Activated T-cell treated with anti-CD3 and anti-CD28 coated beads, Interleukin-2, amount 50 U/mL, for 24 hours (primary cell): ENCODE measurements at places on chromosomes 1 and 21.

- DNase-seq: no peak
Observed at GRCh38 chr1:65206836-65207235, 58.8 kb downstream of the AK4 start.

DNA sequence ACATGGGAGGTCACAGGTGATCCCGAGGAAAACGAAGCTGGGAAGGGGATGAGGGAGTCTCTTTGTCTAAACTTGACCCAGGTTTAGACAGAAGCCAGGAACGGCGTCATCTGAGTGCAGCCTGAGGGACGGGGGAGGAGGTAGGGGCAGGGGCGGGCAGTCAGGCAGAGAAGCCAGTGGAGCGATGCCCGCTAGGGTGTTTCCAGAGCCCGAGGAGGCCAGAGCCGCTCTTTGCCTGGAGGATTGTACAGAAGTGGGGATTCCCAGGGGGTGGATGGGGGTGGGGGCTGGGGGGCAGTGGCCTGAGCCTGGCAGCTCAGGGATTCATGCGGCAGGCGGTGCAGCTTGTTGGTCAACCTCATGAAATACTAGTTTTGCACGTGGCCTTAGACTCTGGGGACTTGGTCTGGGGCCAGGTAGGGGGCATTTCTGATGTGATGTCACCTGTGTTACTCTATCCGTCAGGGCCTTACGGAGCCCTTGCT is 58.4 kb downstream of the VPS26C start:
- no peak for DNase-seq

GRCh38 chr1:102833151-102833550 is 275.2 kb downstream of the COL11A1 start:
- DNase-seq: no peak

DNA sequence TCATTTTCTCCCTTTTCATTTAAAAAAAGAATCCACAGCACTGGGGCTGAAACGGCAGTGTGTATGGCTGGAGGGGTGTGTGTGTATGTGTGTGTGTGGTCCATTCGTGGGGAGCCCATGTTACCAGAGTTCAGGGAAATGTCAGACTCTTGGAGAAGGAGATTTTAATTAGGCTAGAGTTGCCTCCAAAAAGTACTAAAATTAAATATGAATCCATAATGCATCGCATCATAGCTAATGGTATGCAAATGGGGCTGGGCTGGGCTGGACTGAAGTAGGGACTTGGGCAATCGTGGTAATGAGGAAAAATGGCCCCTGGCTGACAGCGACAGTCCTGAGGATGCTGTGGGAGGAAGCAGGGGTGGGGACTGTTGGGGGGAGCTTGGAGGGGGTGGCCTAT is 24.8 kb downstream of the GRIK3 start:
- no peak for DNase-seq

- DNase-seq: no peak
Observed at GRCh38 chr1:175462301-175463017, 269.9 kb upstream of the KIAA0040 start.

DNA sequence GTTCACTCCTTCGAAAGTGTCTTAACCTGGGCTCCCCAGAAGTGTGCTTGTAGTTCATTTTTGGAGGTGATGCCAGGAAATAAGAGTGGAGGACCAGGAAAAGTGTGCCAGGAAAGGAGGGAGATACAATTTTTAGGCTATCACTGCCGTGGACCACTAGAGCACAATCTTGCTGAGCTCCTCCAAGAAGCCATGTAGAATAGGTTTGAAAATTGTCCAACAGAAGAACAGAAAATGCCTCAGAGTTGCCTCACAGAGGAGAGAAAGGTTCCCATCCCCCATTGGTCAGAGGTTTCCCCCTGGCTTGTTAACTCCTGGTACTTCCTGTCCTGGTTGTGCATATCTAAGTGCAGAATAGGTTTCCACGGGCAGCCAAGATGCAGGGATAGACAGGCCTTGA is 41.6 kb downstream of the CATSPERE start:
- DNase-seq: no peak

DNA sequence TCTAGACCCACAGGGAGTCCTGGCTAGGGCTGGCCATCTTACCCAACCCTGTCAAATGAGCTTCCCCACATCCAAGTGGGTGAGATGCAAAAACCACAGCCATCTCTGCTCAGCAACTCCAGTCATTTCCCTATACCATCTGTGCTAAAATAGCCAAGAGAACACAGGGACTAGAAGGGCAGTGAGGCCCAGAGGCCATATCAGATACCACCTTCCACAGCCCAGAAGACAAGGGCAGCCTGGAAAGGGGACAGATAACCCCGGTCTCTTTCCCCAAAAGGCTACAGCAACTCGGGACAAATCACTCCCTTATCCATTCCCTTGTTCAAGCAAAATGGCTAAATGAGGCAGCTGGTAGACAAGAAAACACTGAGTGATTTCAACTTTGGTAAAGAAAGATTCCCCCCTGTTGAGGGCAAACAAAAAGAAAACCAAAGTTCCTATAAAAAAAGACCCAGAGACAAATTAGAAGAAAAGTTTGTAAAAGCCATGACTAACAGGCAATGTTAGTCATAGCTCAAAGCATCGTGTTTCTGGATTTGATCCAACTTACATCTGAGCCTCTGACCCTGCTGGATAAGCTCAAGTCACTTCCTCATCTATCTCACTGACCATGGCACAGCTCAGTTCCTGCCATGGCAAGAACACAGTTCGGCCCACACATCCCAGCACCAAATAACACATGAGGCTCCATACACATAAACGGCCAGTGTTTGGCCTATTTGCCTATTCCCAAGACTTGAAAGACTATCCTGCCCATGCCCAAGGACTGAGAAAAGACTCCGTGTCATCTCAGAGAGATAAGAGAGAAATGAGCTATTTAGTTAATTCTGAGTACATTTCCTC is 3.1 kb downstream of the LAMB3 start:
- DNase-seq: no peak

DNA sequence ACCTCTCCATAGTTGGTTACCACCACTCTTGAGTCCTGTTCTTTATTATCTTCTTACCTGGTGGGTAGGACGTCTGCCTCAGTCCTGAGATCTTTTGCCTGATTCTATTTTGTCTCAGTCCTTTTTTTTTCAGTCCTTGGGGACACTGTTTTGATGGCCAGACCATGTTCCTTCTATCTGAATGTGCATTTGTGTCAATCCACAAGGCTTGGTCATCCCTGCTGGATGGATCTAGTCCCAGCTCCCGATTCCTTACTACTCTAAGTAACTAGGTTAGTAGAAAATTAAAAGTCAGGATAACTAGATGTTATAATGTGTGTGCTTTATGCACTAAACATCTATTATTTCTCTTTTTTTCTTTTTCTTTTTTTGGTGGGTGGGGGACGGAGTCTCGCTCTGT is 28.1 kb upstream of the AK4 start:
- no peak for DNase-seq

DNA sequence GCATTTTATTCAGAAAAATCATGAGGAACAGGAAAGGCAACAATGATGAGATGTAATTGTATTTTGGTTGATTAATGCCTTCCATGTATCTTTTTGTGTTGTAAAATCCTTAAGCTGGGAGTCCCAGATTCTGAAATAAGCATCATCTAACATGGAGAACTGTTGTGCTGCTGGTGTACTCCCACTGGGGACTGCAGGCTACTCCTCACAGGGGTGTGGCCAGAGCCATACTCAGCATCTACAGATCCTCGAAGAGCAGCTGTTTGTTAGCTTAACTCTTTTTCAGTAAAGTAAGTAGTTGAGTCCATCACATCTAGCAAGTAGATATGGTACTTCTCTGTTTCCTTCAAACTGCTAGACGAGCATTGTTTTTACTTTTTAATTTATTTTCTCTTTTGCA is 358.0 kb downstream of the BRINP3 start:
- DNase-seq: no peak

GRCh38 chr1:170537798-170538503 is 6.0 kb downstream of the GORAB start:
- no peak for DNase-seq

DNA sequence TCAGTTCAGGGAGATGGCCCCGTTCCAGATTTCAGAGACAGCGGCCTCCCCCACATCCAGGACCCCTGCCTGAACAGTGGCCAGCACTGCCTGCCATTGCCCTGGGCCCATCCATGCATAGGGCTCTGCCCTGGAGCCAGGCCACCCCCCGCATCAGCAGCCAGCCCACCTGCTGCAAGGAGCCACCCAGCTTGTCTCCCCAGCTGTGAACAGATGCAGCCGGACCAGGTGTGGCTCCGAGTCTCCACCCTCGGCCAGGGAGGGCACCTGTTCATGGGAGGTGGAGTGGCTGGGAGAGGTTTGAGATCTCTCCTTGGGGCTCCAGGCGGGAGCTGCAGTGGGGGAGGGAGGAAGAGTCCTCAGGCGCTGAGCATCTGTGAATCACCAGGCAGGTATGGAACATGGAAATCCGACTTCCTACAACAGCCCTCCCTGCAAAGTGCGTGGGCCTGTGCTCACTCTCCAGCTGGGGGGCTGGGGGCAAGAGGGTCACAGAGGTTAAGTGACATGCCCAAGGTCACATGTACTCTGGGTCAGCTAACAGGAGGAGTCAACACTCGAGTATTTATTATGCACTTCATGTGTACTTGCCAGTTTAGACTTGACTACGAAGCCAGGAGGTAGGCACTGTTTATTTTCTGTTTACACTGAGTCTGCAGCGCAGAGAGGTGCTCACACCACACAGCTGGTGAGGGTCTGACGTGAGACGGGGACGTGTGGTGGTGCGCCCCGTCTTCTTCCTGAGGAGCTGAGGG is 4.8 kb upstream of the HES5 start:
- DNase-seq: no peak

- DNase-seq: no peak
Observed at GRCh38 chr1:56321150-56321490, 258.2 kb downstream of the PLPP3 start.

DNA sequence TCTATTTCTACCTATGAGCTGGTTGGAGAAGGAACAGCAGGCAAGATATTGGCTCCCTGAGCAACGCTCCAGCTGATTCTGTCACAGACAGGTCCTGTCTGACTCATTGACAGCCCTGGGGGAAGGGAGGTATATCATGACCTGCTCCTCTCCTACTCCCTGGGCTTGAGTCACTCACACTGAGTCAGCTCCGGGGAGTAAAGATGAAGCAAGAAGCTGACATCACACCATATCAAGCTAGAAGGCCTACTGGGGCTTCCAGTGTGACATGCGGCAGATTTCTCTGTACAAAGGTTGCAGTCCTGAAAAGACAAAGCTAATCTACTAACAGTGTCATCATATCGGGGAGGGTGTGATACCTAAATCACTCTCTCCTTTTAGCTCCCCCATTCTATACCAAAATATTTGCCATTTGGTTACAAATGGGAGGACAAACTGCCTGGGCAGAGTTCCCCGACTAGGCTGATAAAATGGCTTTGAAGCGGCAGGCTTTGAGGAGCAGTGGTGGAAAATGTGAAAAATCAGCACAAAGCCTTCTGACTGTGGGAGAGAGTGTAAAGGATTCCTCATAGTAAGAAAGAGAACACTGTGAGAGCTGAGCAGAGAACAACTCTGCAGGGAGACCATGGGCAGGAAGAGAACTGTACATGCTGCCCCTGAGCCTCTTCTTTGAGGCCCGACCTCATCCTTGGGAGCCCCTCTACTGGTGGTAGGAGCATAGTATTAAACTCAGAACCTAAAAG is 15.5 kb downstream of the PI4KB start:
- DNase-seq: peak; percentile 77

- no peak for DNase-seq
Observed at GRCh38 chr1:160260406-160261382, 1.7 kb downstream of the DCAF8 start.

DNA sequence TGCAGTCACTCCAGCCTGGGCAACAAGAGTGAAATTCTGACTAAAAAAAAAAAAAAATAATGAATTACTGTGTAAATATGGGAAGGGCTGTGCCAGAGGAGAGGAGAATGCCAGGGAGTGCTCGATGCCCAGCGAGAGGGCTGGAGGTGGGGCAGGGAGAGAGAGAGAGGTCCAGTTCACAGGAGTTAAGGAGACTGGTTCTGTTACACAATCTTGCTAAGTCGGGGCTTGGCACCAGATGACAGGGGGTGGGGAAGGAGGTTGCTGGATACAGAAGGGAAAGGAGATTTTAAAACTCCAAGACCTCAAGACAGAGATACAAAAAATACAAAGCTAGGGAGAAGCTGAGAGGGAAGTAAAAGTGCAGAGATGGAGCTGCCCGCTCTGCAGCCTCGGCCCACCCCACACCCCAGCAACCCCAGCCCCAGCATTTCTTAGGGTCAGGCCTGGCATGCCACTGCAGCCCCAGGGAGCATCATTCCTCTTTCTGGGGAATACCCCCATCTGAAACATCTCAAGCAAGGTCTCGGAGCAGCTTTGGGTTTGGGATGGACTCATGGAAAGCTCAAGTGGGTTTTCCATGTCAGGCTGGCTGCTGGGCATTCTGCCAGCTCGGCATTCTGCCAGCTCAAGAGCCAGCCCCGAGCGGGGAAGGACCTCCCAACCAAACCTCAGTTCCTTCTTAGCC is 991 bp downstream of the SELENBP1 start:
- DNase-seq: no peak
